ENCODE measurements at places on chromosomes 7 and 10.

- no peak for DNase-seq
Measured at GRCh38 chr7:103972779-103973434, 16.6 kb downstream of the RELN start.

DNA sequence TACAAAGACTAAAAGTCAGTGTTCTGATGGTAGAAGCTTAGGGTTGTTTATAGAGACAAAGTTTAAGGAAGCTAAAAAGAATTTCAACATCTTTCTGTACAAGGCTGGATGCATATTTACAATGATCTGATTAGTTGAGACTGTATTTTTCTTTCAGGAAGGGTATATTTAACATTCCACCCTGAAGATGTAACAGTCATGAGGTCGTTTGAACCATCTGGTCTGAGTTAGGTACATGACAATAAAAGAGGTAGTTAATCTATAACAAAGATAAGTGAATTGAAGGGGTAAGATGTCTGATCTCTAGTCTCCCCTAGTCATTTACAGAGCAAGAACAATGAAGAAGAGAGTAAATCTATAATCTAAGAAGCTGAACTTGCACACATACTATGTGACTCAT, 821.2 kb downstream of the CNTNAP2 start:
- no peak for DNase-seq

DNA sequence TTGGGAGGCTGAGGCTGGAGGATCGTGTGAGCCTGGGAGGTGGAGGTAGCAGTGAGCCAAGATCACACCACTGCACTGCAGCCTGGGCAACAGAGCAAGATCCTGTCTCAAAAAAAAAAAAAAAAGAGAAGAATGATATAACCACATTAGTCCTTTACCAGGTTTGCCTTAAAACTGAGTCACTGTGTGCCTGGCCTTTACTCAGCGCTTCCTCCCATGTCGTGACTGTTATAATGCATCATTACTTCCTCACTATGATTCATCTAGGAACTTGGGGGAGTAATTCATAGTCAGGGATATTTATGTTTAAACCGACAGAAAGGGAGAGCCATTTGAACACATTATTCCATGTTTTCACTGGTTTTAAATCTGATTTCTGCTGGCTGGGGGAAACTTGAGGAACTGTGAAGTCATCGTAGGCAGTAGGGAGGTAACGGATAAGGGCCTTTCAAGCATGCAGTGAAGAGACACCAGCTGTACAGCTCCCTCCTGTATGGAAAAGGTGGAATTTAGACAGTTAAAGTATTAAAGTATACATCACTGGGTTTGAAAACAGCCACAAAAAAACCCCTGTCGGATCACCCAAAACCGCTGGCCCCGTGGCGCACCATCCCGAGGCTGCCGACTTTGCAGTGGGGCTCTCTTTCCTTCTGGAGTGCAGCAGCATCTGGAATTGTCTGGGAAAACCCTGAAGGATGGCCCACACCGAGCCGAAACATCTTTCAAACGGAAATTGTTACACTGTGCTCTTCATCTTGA, 119.8 kb downstream of the NKX6-2 start:
- DNase-seq: no peak

DNA sequence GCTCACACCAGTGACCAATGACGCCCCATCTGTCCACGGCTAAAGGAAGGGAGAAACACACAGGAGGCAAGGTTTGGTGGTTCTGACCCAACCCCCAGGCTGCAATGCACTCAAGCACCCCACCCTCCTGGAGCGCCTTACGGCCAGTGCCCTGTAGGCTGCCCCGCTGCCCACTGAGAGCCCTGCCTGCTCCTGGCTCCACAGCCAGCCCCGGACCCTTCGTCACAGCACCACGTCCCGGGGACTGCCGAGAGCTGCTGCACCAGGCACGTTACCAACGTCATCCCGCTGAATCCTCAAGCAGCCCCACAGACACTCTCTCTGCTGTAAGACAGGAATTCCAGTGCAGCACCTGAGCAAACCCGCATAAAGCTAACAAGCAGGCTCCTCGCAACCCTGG, 87.8 kb downstream of the MAD1L1 start:
- DNase-seq: no peak

GRCh38 chr10:126349101-126349500, 39.2 kb downstream of the ADAM12 start:
- DNase-seq: no peak

GRCh38 chr7:112267944-112268691, 61.6 kb downstream of the ZNF277 start:
- DNase-seq: no peak

DNA sequence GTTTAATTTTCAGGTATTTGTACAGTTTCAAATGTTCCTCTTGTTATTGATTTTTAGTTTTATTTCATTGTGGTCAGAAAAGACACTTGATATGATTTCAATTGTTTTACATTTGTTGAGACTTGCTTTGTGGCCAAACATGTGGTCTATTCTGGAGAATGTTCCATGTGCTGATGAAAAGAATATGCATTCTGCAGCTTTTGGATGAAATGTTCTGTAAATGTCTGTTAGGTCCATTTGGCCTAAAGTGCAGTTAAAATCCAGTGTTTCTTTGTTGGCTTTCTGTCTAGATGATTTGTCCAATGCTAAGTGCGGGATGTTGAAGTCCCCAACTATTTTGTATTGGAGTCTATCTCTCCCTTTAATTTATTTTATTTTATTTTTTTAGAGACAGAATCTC, 70.5 kb downstream of the ZNF503 start:
- DNase-seq: no peak

Data from NCI-H446 treated with DMSO at 0.1 percent for 48 hours (cell line).